ENCODE measurements at places on chromosomes 2 and 18.
A peak's percentile ranks its signal among the peaks of the same experiment; 100 is the strongest.

- no peak for DNase-seq
Observed at GRCh38 chr2:108382196-108382595, 4.4 kb downstream of the SULT1C4 start.

DNA sequence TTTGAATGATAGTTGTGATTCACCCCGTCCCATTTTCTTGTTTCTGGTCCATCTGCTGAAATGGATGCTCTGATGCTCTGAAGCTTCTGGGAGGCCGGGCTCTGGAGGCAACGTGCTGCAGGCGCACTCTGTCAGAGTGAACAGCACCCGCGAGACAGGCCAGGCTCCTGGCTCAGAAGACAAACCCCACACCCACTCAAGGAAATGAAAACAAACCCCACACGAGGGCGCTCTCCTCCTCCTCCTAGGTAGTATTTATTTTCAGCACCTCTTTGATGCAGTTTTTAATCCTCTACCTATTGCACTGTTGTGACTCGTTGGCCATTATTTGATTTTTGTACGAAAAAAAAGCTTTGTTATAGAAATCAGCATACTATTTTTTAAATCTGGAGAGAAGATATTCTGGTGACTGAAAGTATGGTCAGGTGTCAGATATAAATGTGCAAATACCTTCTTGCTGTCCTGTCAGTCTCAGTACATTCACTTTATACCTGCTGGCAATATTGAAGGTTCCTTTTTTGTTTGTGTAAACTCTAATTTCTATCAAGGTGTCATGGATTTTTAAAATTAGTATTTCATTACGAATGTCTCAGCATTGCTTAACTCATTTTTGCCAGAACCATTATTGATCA is 10.3 kb upstream of the CHST10 start:
- DNase-seq, result no peak

- DNase-seq, result no peak
Observed at GRCh38 chr2:212722046-212722445, 183.4 kb upstream of the ERBB4 start.

DNA sequence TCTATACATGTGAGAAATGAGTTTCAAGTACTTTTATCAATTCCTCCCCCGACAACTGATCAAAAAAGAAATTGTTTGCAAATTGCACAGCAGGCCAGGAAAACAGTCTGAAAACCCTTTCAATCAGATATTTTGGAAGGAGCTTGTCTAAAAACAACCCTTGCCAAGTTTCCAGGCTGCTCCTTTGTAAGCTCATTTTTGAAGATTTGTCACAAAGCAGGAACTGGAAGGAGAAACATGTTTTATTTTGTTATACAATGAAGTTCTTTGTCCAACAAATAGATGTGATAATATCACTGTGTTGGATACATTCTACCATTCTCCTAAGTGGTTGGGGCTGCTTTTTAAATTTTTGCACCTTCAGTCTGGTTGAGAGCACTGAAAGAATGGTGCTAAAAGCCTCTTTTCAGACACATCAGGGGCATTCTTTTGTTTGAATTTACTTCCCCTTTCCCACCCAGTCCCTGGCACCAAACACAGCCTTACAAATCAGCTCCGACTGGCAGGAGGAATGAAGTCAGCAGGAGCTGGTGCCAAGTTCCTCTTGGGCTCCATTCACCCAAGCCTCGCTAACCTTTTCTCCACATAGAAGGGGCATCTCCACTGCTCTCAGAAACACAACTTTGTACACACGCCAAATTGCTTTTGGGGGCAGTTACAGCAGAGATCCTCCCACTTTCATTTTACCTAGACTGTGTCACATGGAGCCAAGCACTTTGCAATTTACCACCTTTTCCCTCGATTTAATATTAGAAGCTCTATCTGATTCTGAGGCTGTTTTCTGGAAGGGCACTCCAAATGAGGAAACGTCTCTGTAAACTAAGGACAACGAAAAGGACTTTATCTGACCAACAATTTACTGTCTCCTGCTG is 88.0 kb downstream of the C1D start:
- no peak for DNase-seq

- DNase-seq, result no peak
Observed at GRCh38 chr2:88764850-88765153, 73.3 kb downstream of the RPIA start.

DNA sequence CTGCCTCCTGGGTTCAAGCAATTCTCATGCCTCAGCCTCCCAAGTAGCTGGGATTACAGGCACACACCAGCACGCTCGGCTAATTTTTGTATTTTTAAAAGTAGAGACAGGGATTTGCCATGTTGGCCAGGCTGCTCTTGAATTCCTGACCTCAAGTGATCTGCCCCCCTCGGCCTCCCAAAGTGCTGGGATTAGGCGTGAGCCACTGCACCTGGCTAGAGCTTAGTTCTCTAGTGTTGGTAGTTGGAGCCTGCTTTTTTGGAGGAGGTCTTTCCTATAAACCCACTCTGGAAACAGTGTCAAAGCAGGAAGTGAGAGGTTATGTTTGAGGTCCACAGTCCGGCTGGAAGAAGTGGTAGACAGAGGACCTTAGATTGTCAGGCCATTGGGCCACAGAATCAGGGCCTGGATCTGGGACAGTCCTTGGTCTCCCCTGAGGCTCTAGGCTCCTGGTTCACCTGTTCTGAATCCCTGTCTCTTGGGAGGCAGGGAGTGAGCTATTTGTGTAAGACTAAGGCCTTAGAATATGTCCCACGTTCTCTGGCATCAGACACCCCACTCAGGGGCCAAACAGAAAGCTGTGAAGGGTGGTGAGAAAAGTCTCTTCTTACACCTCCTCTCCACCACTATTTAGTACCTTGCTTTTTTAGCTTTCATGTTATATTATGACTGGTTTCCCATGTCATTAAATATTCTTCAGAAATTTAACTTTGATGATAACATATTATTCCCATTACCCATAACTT is 34.5 kb downstream of the PCBP1 start:
- no peak for DNase-seq

DNA sequence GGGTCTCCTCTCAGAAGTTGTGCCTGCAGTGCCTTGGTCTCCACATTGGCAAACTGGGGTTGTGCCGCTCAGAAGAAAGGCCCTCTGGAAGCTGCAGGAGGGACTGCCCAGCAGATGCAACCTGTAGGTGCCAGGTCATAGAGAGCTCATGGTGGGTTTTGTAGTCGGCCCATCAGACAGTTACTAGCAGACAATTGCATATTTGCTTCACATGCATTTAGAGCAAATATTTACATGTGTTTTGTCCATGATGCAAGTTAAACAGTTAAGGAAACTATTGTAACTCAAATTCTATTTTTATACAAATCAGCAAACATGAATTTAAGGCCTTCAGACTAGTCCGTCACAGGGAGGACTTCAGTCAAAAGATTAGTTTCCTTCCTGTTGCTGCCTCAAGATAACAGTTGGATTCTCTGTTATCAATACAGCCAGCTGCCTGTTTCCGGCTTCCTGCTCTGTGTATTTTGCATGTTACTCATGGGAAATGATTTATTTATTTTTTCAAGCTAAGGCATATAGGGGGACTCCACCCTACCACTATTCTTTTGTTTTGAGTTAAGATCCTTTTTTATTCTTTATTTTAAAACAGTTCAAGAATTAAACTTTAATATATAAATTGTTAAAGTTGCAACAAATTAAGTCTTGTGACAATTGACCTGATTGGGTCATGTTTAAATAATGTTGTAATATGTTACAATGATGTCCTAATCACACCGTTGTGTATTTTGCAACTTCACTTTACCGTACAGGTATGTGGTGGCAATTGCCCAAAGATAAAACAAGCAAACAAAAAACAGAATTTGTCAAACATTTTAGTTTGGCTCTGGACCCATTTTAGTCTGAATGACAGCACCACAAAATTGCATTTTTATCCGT is 133.5 kb downstream of the SPTBN1 start:
- DNase-seq, result peak; percentile 42

DNA sequence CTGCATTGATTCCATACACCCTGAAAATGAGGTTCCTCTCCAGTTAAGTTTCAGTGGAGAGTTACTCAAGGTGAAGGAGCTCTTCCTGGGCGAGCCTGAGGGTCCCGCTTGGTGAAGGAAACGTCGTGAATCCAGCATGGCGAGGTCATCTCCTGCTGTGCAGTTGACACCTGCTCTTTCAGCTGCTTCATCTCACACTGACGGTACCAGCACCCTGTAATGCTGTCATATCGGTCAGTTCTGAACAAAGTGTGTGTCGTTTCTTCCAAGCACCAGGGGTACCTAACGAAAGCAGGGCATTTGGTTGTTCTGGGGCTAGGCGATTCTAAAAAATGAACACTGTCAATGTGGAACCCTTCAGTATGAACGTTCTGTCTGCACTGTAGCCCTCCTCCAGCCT is 52.6 kb downstream of the ITGB1BP1 start:
- DNase-seq, result no peak

All from NCI-H2081 (cell line).